GM04504 (cell line): ENCODE measurements at places on chromosomes 2 and 18.
A peak's percentile ranks its signal among the peaks of the same experiment; 100 is the strongest.

GRCh38 chr2:24080701-24081100 is 3.9 kb downstream of the TP53I3 start:
- DNase-seq: no peak

GRCh38 chr2:84854850-84855249 is 26.0 kb downstream of the TRABD2A start:
- DNase-seq: no peak

DNA sequence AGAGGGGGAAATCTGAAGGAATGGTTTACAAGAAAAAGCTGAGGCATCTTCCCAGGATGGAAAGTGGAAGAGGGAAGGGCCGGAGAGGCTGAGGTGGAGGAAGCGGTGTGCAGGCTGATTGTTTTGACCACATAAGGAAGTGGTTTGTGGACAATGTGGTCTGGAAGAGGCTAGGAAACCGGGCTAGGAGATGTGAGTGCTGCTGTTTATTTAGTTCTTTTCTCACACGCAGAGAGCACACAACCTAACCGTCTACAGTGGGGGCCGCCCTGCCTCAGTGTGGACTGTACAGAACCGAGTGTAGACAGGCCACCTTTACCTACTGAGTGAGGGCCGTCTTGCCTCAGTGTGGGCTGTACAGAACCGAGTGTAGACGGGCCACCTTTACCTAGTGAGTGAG is 251.7 kb upstream of the PXDN start:
- DNase-seq: no peak

DNA sequence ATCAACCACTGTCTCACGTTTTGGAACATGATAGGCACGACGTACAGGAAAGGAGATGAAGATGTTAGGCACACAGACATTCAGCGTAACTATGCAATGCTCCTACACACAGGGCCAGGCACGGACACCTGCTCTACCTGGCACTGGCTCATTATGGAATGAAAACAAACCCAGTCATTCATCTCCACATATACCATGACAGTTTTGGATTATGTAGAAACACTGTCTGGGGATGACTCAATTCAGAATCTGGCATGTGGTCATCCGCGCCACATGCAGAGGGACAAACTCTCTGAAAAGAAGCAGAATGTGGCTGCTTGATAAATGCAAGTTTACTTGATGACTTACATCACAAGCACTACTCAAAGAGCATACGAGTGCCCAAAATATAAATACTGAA is 29.5 kb upstream of the NFU1 start:
- DNase-seq: no peak

- DNase-seq: no peak
These were observed 19.2 kb downstream of the RMP24 start for GRCh38 chr18:35991696-35992095.

- peak; percentile 32 for DNase-seq
These were observed 141.4 kb downstream of the SCG2 start for GRCh38 chr2:223460774-223461211.

- DNase-seq: no peak
These were observed 40.7 kb downstream of the CTDP1 start for GRCh38 chr18:79720359-79720733.

GRCh38 chr2:138818556-138818955 is 38.4 kb upstream of the NXPH2 start:
- DNase-seq: no peak

DNA sequence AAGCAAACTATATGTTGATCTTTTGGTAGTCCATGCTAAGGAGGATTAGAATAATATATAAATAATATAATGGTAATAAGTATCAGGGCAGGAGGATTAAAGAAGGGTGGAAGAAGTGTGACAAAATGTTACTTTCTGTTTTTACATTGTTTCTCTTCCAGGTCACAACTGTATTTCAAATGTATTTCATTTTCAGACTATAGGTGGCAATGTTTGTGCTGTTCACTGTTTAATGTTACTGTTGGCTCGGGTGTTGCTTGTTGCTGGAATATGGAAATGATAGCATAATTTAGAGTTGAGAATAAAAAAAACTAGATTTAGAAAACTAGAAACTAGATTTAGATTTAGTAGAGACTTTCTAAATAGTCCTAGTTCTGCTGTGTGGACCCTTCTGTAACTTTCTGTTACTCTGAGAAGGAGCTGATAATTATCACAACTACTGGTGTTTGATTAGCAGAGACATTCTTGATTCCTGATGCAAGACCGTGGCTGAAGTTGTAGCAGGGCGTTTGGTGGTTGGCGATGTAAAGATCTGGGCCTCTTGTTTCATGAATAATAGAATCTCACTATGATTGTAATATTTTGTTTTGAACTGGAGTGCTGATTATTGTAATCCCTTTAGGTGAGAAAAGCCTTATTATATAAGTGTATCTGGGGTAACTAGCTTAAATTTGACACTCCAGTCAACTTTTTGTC is 7.9 kb downstream of the NEDD4L start:
- DNase-seq: no peak

- DNase-seq: no peak
These were observed 9.2 kb downstream of the RNMT start for GRCh38 chr18:13735681-13736080.

- no peak for DNase-seq
These were observed at the start of gene SH3RF3 for GRCh38 chr2:109128616-109129355. TSS of gene SH3RF3 (plus strand) at chr2:109129205.

- DNase-seq: no peak
These were observed 65.8 kb downstream of the PSMG2 start for GRCh38 chr18:12768625-12769024.

DNA sequence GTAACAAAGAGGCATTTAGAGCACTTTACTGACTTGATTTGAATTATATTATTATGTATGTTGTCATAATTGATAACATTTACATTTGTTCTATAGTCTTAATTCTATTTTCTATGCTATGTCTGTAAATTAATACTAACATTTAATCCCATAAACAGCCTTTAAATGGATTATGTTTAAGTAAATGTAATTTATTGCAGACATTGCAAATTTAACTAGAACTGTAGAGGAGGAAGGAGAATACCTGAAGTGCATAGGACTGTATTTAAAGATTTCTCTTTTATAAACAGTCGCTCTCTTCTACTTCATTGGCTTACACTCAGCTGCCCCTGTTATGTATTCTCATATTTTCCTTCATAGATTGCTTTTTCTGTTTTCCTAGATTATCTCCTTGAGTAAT is 92.4 kb downstream of the SPAG16 start:
- no peak for DNase-seq

GRCh38 chr18:39406941-39407340 is 1841.3 kb upstream of the CELF4 start:
- DNase-seq: no peak

GRCh38 chr18:33821503-33821902 is 243.5 kb downstream of the ASXL3 start:
- DNase-seq: no peak

DNA sequence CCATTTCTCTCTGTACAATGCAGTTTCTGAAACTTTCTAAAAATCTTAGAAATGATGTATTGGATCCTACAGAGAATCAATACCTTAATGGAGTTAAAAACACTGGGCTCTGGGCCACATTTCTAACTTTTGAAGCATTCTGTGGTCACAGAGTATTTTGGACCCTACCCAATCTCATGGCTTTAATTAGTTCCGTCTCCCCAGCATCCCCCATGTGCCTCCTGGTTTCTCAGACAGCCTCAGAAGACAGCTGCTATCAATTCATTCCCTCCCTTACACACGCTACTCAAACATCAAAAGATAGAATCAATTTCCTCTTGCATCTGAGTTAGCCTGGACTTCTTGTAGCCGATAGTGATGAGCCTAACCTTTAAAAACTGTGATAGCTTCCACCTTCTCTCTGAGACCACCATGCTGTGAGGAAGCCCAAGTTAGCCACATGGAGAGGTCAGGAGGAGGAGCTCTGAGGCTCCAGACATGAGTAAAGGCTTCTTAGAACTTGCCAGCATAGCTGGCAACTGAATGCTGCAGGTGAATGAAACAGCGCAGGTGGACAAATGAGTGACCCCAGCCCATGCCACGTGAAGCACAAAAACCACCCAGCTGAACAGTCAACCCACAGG is 10.4 kb downstream of the ADCY3 start:
- DNase-seq: peak; percentile 81

DNA sequence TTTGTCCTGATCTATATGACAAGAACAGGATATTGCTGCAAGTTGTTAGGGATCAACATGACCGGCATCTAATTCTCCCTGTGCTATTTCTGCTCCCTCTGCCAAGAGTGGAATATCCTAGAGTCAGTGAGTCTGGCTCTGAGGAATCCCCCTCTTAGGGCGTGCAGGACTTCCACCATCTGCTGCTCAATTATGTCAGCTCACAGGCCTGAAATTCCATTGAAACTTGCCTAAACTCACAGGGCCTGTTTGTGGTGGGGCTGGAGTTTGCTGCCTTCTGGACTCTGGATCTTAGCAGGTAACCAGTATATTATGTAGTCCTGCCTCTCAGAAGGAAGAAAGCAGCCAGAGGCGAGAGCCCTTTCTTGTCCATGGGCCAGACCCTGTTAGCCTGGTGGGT is 323.0 kb downstream of the TSN start:
- no peak for DNase-seq

DNA sequence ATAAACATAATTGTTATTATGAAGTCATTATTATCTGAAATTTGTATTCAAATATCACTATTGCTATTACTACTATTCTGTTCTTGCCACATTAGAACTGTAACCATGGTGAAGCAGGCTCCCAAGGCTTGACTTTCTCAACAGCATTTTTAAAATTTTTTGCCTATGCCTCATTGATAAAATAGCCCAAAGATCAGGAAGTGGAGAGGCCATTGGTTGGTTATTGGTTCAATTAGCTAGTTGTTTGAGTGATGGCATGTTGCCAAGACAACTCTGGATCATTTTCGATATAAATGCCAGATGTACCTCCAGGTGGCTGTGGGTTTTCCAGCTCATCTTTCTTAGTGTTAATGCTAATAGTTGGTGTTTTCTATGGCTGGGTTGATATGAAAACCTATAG is 513.5 kb downstream of the TRIB2 start:
- DNase-seq: no peak

DNA sequence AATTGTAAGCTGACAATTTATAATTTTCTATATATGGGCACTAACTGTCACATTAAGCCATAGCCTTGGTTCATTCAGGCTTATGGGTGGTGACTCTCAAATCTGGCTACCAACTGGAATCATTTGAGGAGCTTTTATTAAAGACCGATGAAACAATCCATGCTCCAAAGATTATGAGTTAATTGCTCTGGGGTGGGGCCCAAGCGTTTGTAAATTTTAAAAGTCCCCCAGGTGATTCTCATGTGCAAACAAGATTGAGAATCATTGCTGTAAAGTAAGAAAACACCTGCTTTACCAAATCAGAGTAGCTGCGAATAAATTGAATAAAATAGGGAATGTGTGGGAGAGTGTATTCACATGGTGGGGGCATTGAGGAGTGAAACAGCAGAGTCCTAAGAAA is 76.1 kb upstream of the RAB27B start:
- no peak for DNase-seq

- peak; percentile 16 for DNase-seq
These were observed 255.4 kb upstream of the CHAC2 start for GRCh38 chr2:53512071-53512826.

GRCh38 chr2:122905431-122905830 is 1119.7 kb upstream of the CNTNAP5 start:
- DNase-seq: no peak
